ENCODE measurements at places on chromosomes 11 and 22.

DNA sequence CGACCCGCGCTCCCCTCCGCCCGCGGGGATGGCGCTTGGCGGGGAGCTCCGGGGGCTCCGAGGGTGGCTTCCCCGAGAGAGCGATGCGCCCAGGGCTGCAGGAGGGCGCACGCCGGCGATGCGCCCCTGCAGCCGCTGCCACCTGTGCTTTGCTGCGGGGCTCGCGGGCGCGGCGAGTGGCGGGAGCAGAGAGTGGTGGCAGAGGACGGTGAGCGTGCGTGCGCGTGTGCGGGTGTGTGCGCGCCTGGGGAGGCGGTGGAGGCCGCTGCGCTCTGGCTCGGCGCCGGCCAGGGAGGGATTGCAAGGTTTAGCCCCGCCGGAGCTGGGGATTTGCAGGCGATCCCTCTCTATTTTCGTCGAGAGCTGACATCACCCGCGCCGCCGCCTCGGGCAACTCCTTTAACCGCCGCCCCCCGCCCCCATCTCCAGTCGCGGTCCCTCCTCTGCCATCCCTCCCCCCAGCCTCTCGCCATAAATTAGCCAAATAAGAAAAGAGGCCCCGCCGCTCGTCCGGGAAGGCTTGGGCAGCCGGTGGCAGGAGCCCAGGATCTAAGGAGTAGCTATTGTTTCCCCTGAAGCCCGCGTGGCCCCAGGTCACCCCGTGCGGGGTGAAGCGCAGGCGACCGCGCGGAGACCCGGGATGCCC, at the start of gene SLC1A2:
Gene SLC1A2, minus strand, starts transcription at position 375 of the 646 bp plus-strand sequence. CDS start 592 bp downstream, outside the sequence.
- no peak for DNase-seq

GRCh38 chr11:72673943-72674828, at the start of gene PDE2A:
PDE2A (minus strand) TSS chr11:72674422; CDS start chr11:72674207, 215 bp downstream.
- no peak for DNase-seq

- no peak for DNase-seq
Measured at GRCh38 chr11:2321311-2321683, 19.5 kb downstream of the TSPAN32 start.

GRCh38 chr22:41968601-41969000, 642 bp upstream of the SEPTIN3 start:
- DNase-seq = no peak

DNA sequence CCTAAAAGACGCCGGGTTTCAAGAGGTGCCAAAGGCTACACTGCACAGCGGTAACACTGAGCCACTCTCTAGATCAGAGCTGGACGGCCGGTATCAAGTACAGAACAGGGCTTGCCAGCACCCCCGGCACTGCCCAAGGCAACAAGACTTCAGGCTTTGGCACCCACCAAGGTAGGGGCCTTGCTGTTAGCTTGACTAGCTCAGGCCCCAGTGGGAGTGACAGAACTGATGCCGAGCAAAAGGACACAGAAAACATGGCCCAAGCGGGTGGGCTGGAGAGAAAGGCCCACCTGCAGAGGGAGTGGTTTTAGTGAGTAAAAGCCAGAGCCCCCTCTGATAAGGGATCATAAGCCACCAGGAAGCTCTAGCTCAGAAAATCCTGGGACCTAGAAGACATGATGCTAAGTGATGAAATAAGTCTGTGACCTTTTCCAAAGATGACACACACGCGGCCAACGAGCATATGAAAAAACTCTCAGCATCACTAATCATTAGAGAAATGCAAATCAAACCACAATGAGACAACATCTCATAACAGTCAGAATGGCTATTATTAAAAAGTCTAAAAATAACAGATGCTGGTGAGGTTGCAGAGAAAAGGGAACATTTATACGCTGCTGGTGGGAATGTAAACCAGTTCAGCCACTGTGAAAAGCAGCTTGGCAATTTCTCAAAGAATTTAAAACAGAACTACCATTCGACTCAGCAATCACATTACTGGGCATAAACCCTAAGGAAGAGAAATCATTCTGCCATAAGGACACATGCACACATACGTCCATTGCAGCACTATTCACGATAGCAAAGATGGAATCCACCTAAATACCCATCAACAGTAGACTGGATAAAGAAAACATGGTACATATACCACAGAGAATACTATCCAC, 12.9 kb downstream of the EHD1 start:
- DNase-seq = no peak

GRCh38 chr11:83157594-83158356, 844 bp downstream of the PCF11 start:
- DNase-seq = no peak

DNA sequence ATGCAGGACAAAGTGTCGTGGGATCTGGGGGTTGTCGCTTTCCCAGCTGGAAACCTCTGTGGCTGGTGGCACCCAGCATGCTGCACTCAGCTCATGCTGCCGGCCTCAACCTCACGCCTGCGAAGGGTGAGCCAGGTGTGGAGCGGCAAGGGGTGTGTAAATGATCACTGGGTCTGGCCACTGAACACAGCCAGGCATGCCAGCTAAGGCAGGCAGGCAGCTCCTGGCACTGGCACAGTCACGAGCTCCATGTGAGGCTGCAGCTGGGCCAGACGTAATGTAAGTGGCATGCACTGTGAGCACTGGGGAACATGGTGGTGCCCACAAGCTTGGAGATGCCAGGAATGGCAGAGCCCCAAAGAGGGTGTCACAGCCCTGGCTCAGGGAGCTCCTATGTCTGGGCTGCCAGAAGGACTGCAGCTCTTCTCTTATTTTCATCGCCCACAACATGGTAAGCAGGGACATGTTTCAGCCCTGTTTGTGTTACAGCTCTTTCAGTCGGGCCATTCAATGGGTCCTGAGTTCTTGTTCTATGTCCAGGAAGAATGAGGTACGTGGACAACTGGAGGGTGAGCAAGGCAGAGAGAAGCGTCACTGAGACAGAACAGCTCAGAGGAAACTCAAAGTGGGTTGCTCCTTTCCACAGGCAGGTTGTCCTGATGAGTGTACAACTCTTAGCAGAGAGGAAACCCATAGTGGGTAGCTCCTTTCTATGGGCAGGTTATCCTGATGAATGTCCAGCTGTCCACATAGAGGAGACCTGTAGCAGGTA, 403.8 kb downstream of the CNTN5 start:
- DNase-seq = no peak

DNA sequence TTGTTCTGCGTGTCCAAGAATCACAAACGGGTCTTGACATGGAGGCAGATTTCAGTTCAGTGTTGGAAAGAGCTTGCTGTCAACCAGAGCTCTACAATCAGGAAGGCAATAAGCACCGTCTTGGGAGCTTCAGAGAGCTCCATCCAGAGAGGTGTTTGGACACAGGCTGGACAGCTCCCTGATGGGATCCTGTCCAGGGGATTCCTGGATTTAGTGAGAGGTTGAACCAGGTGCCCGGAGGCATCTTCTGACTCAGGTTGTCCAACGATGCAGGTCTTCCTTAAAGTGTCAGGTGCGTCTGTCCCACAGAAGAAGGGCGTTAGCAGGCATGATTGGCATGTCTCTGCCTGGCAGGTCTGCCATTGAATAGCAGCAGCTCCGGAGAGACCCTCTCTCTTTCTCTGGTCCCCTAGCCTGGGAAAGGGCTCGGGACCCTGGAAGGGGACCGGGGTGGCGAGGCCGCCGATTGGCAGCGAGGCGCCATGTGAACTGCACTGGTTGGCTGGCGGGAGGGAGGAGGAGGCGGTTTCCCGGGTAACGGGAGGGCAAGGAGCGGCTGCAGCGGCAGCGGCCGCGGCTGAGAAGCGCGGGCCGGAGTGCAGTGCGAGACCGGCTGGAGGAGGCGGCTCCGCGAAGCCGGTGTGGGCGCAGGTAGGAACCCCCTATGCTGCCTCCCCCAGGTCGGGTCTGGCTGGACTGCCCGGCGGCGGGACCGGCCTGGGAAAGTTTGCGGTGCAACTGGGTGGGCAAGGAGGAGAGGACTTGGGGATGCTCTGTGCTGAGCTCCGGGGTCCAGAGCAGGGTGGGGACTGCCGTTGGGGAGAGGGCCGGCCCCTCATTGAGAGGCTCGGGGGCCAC, 104.1 kb upstream of the E2F8 start:
- DNase-seq = no peak

- DNase-seq = no peak
Measured at GRCh38 chr22:17085277-17086181, 729 bp downstream of the IL17RA start.

- DNase-seq = no peak
Measured at GRCh38 chr22:49600468-49600867, 227.2 kb downstream of the BRD1 start.

DNA sequence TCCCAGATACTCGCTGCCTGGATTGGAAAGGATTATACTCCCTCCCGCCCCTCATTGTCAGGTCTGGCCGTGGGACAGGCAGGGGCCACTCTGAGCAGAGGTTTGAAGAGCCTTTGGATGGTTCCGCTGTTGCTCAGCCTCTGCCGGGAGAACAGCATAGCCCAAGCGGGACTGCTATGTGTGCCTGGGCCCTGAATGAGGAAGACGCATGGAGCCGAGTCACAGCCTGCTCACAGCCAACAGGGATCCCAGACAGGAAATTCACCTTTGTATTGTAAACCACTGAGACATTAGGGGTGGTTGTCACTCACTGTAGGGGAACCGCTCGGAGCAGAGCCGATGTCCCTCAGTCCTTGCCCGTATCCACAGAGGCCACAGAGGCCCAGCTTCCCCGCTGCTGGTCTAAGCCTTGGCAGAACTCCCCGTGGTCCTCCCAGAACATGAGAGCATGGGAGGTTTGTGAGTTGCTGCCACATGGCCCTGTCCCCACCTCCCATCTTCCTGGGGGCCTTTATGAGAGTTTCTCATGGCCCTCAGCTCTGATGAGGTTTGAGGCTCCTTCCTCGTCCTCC, 10.7 kb upstream of the FAM118A start:
- no peak for DNase-seq

DNA sequence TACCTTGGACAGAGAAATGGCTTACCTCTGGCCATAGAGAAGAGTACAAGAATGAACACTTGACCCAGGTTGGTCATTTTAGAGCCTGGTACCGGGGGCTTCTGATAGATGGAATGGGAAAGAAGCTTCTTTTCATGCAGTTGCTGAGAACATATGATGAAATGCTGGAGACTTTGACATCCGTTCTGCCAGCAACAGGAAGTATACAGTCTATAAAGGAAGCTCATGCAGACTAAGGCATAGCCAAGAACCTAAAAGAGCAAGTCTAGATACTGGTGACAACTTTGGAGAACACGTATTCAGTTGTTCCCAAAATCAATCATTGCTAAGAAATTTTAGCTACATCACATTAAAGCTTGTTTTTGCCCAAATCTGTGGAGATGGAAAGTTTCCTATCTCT, 894.6 kb downstream of the METTL15 start:
- DNase-seq = no peak

- DNase-seq = peak; percentile 4
Measured at GRCh38 chr11:120068114-120068573, 69.8 kb downstream of the TRIM29 start.

DNA sequence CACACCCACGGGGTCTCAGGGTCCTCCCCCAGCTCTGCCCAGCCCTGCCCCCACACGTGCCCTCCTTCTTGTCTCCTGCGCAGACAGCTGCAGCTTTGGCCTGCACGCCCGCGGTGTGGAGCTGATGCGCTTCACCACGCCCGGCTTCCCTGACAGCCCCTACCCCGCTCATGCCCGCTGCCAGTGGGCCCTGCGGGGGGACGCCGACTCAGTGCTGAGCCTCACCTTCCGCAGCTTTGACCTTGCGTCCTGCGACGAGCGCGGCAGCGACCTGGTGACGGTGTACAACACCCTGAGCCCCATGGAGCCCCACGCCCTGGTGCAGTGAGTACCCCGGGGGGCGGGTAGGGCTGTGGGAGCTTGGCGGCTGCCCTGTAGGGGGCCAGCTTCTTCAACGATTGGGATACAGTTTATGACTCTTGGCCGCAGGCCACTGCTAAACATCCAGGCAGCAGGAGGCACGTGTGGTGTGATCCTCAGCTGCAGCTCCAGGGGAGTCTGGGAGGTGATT, 30.8 kb downstream of the ST14 start:
- DNase-seq = no peak

- DNase-seq = no peak
Measured at GRCh38 chr11:2362414-2362813, 14.7 kb upstream of the CD81 start.

- no peak for DNase-seq
Measured at GRCh38 chr11:81380395-81380794, 1353.3 kb downstream of the FAM181B start.

- no peak for DNase-seq
Measured at GRCh38 chr11:94401773-94402265, 600 bp upstream of the GPR83 start.

GRCh38 chr11:1258401-1259075, 35.7 kb downstream of the MUC5B start:
- no peak for DNase-seq

DNA sequence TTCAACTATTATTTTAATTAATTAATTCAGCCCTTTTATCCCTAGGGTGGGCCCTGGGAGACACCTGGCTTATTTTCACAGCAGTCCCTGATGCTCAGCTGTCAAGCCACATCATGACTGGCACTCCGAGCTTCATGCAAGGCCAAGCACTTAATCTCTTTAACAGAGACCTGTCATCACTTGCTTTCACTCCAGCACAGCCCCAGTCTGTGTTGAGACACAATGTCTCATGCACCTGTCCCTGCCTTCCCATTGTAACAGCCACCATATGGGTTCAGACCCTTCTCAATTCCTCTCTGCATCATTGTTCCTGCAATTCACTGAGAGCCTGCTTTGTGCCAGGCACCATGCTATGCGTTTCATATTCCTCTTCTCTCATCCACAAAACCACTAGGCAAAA, 222.2 kb upstream of the TENM4 start:
- DNase-seq = no peak

- peak; percentile 19 for DNase-seq
Measured at GRCh38 chr22:26673486-26673885, 16.1 kb downstream of the MIAT start.

DNA sequence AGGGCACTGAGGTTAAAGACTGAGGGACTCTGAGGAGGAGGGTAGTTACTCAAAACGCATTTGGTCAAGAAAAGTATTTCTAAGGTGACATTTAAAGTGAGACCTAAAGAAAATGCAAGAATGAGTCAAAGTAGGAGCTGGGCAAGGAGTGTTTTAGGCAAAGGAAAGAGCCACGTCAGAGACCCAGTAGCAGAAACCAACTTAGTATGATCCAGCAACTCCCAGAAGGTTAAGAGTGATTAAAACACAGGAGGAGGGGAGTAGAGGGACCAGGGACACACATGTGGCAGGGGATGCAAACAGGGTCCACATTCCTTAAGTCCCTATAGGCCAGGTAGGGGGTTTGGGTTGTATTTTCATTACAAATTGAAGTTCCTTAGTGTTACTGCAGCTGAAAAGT, 24.3 kb upstream of the CCDC34 start:
- DNase-seq = no peak

- DNase-seq = no peak
Measured at GRCh38 chr11:62555464-62556107, 9.0 kb upstream of the AHNAK start.

- DNase-seq = no peak
Measured at GRCh38 chr11:108944471-108945178, 279.8 kb downstream of the DDX10 start.

DNA sequence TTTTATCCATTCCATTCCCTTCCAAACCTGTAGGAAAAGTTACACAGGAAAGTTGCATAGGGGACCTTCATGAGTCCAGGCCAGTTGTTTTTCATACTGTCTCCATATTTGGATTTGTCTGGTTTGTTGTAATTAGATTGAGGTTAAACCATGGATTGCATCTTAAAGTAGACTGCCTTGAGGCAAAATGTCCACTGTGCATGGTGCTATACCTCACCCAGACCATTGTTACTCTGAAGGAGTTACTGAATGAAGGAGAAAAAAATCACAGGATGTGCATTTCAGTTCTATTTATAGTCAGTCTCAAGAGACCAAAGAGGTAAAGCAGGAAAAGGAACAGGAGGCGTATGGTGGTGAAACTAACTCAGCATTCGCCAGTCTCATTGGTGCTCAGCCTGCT, 29.6 kb upstream of the L3MBTL2 start:
- no peak for DNase-seq

- DNase-seq = no peak
Measured at GRCh38 chr11:19160847-19161246, 40.9 kb downstream of the CSRP3 start.
